ENCODE measurements at places on chromosomes 11 and 22.

DNA sequence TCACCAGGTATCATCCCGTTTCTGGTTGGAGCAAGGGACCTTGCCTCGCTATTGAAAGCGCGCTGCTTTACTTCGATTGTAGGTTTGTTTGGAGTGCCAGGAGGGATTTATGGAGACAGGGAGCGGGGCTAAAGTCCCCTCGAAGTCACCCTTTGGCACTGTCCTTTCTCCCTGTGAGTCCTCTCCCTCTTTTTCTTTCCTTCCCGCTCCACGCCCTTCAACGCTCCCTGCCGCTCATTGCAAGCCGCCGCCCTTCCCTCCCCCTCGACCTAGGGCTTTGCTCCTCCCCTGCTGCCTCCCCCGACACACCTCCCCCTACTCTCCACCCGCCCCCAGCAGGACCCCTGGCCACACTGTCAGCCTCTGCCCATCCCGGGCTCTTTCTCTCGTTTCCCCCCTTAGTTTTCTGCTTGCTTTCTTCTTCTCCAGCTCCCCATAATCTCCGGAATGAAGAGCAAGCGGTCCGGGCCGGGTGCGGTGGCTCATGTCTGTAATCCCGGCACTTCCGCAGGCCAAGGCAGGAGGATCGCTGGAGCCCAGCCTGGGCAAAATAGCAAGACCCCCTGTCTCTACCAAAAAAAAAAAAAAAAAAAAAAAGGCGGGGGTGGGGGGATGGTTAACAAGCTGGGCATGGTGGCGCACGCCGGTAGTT, 41.0 kb downstream of the AHNAK start:
- DNase-seq, result no peak

GRCh38 chr22:27545085-27545484, 256.5 kb downstream of the MN1 start:
- DNase-seq, result no peak

- DNase-seq, result peak; percentile 41
Observed at GRCh38 chr11:8033305-8034105, 46.4 kb downstream of the EIF3F start.

GRCh38 chr11:114845766-114846415, 167.6 kb downstream of the NXPE2 start:
- DNase-seq, result no peak

DNA sequence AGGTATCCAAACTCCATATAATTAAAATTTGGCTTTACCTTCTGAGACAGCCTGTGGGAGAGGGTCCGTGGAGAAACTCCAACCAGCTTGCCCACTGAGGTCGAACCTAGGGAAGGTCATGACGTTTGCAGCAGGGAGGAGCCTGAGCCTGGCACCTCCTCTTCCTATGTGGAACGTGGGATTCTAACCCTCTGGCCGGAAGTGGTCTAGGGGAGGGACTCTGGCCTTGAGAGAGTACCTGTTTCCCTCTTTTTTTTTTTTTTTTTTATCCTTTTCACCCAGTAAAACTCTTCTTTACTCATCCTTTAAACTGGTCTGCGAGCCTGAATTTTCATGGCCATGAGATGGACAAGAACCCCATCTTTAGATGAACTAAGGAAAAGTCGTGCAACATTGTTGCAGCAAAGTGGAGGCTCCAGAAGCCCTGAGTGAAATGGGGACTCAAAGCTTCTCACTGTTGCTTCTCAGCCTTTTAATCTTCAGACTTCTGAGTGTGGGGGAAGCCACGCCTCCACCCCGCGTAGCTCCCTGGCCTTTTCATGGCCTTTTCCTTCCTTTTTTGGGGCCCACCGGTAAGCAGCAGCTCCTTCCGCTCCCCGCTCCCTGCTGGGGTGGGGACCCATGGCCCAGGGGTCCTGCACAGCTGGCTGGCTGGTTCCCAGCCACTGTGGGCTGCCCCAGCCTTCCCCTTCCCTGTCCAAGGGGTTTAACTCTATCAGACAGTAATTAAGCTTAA, 1359.9 kb downstream of the LRRC4C start:
- DNase-seq, result no peak

- no peak for DNase-seq
Observed at GRCh38 chr11:1486054-1486825, at the start of gene MOB2. TSS of gene MOB2 (minus strand) at chr11:1486779. CDS start at chr11:1486556, 223 bp downstream.

DNA sequence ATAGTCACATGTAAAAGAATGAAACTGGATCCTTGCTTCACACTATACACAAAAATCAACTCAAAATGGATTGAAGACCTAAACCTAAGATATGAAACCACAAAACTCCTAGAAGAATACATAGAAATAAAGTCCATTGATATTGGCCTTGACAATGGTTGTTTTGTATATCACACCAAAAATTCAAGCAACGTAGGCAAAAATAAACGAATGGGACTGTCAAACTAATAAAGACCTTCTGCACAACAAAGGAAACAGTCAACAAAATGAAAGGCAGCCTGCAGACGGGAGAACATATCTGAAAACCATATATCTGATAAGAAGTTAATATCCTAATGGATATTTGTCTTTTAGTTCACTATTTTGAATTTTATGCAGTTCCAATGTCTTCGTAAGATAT, 292.3 kb upstream of the CNTN5 start:
- no peak for DNase-seq

DNA sequence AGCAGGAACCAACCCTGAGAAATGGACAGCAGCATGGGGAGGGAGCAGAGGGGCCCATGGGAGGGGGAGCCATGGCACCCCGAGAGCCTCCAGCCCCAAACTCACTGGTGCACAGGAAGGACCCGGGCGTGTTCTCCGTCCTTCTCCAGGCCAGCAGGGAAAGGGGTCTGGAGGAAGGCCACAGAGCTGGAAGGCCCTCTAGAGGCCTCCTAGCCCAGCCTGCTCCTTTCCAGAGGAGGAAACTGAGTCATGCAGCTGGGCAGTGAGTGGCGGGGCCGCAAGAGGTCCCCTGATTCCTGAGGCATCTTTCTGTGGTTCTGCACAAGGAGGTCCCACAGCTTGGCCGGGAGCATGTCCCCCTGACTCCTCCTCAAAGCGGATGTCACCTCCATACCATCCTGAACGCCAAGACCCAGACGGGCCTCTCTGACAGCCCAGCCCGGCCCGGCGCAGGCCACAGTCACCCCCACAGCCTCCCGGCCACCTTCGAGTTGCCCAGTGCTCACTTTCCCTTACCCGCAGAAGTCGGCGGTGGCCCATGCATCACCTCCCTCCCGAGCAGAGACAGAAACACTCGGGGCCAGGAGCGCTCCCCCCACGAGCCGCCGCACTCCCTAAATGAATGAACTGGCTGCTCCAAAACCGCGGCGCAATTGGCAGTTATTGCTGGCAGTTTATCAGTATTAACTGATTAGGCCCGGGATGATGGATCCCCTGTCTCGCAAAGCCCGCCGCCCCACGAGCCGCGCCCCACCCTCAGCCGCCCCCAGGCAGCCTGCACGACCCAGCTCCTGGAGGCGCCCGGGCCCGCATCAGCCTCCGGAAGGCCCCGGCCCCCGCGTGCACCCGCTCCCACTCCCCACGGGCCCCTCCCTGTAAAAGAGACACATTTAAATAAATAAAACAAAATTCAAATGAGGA, 272.5 kb downstream of the BUD13 start:
- no peak for DNase-seq

- DNase-seq, result no peak
Observed at GRCh38 chr11:72189455-72190250, 2.3 kb upstream of the FOLR1 start.

- DNase-seq, result no peak
Observed at GRCh38 chr22:49270595-49271368, 556.9 kb downstream of the BRD1 start.

- no peak for DNase-seq
Observed at GRCh38 chr11:69173925-69174581, 18.3 kb downstream of the SMIM38 start.

- no peak for DNase-seq
Observed at GRCh38 chr11:118314988-118315411, 10.5 kb downstream of the CD3E start.

DNA sequence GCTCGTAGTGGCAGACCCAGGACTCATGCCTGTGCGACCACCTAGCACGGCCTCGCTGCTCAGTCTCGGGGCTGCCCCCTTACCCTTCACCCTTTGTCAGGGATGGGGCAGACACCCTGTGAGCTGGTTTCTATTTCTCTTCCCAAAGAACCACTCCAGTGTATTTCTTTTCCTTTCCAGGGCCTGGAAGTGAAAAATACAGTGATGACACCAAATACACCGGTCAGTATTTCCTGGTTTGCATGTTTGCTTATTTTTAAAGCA, 13.7 kb downstream of the TMEM121B start:
- no peak for DNase-seq

DNA sequence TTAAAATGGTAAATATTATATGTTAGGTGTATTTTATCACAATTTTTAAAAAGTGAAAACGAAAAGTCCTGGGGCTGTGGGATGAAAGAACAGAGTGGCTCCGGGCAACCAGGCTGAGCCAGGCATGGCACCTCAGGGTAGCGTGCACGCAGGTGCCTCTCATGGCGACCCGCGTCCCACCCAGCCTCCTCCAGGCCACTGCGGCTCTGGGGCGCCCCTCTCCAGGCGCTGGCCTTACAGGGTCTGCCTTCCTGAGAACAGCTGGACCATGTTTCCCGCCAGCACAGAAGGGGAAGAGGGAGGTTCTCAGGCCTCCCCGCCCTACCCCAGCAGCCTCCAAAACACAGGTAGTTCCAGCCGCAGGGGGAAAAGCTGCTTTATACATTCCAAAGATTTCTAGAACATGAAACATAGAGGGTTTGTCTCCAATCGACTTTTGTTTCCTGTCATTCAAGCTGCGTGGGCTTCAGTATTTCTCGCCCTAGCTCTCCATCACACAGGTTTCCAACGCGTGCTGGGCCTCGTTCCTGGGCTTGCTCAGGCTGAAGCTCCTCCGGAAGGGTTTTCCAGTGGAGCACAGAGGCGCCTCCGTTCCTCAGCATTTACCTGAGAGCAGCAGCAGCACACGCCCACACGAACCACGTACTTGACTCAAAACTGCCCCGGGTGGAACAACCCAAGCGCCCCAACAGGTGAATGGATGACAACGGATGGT, 10.5 kb downstream of the EHD1 start:
- peak; percentile 40 for DNase-seq

DNA sequence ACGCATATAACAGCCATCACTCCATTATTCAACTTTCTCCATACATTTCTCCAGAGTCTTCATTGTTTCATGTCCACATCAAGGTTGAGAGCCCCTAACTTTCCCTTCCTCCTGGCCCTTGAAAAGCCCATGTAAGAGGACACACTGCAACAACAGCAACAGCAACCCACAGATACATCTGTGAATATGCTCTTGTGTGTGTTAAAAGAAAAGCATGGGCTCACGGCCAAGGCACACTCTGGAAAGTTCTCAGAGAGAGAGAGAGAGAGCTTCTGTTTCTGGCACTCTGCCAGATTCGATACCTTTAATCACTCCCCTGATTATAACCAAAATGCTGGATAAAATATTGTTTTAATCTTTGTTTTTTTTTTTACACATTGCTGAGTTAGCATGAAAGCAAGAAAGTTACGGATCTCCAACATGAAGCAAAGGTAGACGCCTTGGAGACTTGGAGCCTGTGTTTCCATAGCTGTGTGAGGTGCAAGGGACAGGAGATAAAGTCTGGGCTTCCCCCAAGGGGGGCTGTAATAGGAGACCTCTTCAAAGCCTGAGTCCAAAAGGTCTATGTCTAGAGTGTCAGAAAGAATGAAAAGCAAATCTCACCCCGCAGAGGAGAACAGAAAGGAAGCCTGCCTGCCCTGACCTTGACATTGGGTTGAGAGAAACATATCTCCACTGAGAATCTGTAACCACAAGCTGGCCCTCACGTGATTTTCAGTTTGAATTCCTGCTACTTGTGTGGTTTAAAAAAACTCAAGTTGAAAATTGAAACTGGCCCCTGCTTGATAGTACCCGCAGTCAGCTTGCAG, 33.7 kb upstream of the MPPED1 start:
- no peak for DNase-seq

GRCh38 chr11:133343951-133344350, 188.3 kb downstream of the OPCML start:
- no peak for DNase-seq

DNA sequence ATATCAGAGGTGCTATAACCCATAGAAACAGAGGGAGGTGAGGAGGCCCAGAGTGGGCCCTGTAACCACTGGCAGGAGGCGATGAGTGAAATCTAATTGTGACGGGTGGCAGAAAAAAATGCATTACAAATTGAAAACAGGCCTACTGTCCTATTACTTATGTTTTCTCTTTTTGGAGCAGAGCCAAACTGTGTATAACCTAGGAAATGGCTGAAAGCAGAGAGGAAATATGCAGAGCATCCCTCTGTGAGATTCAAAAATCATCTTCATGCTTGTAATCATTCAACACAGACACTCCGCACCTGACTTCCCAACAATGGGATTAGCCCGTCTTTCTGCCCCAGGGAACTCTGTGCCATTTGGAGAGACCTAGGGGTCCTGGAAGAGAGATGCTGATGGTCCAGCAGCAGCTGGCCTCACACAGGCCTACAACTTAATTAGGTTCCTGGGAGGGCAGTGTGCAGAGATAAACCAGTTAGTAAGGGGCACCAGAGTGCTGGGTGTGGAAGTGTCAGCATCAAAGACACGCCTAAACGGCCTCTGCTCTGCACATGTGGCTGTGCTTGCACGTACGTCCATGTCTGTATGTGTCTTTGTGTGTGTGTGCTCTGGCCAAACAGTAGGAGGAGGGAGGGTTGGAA, 41.8 kb downstream of the MAP6 start:
- DNase-seq, result no peak

DNA sequence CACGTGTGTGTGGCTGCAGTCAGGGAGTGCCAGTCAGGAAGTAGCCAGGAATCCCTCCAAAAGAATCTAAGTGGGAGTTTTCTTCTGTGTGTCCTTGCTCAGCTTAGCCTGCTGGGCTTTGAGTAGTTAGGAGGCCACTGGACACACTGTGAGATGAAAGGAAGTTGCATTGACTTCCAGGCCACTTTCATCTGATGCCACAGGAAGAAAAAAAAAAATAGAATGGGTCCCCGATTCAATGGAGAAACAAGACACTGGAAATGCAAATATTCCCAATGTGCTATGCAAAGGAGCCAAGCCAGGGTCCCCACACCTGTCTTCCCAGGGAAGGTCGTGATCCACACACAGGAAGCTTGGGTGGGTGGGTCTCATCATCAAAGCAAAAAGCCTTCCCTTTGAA, 95.6 kb upstream of the E2F8 start:
- no peak for DNase-seq

DNA sequence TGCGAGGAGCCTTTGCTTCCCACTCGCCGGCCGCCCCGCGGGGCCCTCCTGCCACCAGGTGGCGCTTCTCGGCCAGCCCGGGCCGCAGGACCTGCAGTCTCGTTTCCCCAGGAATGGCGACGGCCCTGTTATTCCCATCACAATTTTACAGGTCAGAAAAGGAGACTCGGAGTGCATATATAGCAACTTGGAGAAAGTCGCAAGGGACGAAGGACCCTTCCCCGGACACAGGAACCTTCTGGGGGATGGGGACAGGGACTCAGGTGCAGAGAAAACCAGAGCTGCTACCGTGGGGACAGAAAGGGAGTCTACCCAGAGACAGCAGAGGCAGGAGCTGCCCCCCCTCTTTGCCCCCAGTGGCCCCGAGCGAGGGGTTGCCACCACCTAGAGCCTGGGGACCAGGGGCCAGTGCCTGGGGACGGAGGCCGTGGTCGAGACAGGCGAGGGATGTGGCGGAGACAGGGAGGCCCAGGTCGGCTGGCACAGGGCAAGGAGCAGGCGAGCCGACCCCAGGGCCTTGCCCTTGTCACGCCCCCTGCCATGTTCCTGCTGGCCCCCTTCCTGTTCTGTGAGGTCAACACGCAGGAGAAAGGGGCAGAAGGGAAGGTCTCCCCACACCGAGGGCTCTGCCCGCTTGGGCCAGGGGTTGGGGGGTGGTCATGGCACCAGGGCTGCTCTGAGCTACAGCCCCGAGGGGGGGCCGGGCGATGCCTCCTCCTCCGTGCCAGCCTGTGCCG, 3.5 kb upstream of the KRTAP5-6 start:
- peak; percentile 78 for DNase-seq

GRCh38 chr11:47973173-47973572, 7.2 kb upstream of the PTPRJ start:
- no peak for DNase-seq

- DNase-seq, result no peak
Observed at GRCh38 chr11:23123753-23124152, 263.5 kb upstream of the CCDC179 start.

Measured in stimulated activated CD4-positive, alpha-beta T cell treated with anti-CD3 and anti-CD28 coated beads, Interleukin-4, amount 100 ng/mL, for 1 hour (primary cell).